Neural crest cell (in vitro differentiated cells): ENCODE measurements at places on chromosomes 6 and 20.

GRCh38 chr6:26243132-26243531 is 121.9 kb upstream of the BTN3A2 start:
- DNase-seq: no peak

- no peak for DNase-seq
Measured at GRCh38 chr6:71808865-71809264, 77.5 kb upstream of the RIMS1 start.

DNA sequence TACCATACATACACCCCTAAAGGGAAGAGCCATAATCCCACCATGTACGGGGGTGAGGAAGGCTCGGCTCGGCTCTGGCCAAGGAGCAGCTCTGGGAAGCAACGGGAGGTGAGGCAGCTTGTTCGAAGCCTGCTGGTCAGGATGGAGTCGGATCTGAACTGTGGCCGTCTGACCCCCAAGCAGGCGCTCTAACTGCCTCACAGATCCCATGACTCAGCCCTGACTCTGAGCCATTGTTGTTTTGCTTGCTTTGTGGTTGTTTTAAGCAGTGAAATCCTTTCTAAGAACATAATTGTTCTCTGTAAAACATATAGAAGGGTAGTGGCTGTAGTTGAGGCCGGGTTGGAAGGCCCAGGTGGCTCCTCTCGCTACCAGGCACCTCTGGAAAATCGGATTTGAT is 10.9 kb downstream of the C6orf132 start:
- DNase-seq: no peak

- no peak for DNase-seq
Measured at GRCh38 chr6:128336436-128337095, 183.8 kb downstream of the PTPRK start.

DNA sequence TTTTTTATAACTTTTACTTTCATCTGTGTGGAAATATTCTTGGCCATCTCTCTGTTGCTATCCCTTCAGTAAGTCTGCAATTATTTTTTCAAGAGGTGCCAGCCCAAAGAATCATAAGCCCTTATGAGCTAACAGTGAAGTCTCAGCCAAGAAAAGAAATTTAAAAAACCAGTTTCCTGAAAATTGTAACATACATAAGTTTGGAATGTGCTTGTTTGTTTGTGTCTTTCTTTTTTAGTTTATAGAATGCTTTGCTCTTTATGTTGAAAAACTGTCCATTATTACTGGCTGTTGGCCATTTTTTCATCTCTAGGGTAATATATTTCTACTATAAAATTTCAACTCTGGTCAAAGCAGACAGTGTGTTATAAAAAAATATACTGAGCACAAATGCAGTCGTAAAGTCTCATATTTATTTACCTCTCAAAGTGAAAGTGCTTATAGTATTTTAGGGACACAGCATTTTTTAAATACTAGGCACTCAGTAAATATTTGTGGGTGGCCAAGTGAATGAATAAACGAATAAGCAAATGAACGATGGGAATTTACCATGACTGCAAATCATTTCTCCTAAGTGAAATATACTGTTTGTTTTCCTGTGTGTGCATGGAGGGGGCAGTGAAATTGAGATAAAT is 659.7 kb downstream of the KIF16B start:
- no peak for DNase-seq

DNA sequence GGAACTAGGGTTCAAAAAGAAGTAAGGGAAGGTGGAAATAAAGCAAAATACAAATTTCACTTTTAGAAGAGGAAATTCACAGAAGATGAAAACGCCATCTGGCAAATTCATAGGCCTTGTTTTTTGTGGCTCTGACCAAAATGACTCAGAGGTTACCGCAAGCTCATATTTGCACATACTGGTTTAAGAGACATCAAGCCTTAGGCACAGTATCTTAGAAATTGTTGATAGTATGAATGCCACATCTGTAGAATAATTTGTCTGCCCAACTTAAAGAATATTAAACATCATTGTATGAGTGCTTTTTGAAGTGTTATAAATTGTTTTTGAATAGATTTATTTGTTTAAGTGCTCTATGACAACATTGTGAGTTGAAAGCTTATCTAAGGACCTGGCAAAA is 10.6 kb downstream of the TAAR1 start:
- no peak for DNase-seq

DNA sequence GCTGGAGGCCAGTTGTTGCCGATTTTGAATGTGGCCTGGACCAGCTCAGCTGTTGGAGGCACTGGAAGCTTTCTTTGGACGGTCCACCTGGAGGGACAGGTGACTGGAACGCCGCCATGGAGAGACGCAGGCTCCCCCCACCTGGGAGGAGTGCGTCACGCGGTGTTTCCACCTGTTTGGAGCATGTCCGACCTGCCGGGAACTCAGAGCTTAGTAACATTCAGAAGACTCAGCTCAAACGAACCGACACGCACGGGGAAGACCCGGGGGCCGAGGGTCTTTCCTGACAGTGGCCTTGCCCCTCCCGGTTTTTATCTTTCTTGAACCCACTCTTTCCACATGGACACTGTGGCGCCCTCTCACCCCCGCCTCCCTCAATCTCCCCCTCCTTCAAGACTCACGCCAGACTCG is 141.6 kb downstream of the SMOC2 start:
- no peak for DNase-seq

DNA sequence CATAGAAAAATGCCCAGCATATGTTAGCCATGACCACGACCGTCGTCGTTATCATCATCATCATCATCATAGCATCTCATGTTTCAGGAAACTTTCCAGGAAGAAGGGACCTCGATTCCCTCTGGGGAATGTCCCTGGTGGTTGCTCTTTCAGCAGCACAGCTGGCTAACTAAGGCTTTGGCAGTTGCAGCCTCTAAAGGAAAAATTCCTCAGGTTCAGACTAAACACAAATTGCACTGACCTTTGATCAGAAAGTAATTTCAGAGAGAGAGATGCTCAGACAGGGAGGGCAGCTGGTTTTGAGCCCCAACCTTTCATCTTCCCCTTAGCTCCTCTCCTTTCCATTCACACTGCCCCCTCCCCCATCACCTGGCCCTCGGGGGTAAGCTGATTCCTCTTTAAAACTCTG is 5.6 kb upstream of the CFB start:
- no peak for DNase-seq

- no peak for DNase-seq
Measured at GRCh38 chr20:40688129-40689099, 622 bp downstream of the MAFB start.

DNA sequence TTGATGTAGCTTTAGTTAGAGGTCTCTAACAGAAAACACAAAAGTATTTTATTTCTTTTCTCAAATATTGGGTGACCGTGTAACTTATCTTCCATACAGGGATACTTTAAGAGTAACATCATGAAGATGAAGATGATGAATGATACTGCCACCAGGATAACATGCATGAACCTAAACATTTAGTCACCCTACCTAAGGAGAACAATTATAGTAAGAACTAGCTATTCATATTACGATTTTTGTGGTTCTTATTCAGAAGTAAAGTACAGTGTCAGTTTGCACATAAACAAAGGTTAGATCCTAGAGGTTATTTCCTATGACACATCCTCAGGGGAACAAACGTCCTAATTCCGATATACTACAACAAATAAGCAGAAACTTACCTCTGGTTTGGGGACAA is 21.0 kb downstream of the CLDN20 start:
- no peak for DNase-seq

DNA sequence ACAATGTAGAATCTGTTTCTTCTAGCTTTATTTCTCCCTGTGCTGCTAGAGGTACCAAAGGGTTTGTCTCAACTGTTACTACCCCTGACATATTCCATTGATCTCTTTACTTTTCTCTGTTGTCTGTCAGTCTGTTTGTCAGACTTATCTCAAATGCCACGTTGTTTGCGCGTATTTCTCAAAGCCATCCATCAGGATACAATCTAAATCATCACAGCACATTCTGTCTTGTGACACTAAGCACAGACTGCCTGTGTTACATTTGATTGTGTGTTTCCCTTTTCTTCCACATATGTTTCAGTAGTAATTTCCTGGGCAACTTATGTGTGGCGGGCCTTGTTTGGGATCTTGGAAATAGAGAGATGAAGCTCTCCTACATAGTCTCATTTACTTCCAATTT is 30.2 kb upstream of the SERINC3 start:
- no peak for DNase-seq

- no peak for DNase-seq
Measured at GRCh38 chr20:49916146-49917002, 1.0 kb upstream of the SPATA2 start.

DNA sequence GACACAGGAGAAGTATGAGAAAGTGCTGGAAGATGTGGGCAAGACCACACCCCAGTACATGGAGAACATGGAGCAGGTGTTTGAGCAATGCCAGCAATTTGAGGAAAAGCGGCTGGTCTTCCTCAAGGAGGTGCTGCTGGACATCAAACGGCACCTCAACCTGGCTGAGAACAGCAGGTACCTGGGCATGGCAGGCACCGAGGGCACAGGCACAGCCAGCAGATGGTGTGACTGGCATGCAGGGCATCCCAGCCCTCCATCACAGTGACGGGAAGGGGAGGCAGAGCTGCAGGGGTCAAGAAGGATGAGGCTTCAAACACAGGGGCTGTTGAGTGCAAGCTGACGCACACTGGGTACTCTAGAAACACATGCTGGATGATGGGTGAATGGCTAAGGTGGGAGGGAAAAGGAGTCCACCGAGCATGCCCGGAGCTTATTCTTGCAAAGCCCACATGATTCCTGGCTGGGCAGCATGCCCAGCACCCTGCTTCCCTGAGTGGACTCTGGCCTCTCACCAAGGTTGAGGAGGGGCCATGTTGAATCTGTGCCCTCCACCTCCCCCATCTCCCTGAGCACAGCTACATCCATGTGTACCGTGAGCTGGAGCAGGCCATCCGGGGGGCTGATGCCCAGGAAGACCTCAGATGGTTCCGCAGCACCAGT is 26.3 kb downstream of the SPDEF start:
- no peak for DNase-seq

- DNase-seq: no peak
Measured at GRCh38 chr20:62968378-62969178, 16.1 kb downstream of the SLC17A9 start.

DNA sequence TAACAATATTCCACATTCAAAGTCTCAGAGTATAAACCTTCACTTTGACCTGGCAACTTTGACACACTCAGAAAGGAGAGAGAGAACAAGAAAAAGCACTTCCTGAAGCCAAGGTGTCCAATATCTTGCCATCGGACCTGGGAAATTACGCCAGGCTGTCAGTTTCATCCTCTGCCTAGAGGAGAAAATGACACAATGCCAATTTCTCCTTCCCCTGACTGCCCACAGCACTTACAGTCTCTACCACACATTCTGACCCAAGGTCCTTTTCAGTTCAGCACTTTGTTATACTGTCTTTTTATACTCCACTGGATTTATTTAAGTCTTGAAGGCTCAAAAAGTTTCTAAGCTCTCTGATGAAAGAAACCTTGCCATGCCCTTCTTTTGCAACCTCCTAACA is 250.4 kb downstream of the GMPR start:
- no peak for DNase-seq

GRCh38 chr6:102766963-102767362 is 1373.5 kb downstream of the GRIK2 start:
- no peak for DNase-seq

DNA sequence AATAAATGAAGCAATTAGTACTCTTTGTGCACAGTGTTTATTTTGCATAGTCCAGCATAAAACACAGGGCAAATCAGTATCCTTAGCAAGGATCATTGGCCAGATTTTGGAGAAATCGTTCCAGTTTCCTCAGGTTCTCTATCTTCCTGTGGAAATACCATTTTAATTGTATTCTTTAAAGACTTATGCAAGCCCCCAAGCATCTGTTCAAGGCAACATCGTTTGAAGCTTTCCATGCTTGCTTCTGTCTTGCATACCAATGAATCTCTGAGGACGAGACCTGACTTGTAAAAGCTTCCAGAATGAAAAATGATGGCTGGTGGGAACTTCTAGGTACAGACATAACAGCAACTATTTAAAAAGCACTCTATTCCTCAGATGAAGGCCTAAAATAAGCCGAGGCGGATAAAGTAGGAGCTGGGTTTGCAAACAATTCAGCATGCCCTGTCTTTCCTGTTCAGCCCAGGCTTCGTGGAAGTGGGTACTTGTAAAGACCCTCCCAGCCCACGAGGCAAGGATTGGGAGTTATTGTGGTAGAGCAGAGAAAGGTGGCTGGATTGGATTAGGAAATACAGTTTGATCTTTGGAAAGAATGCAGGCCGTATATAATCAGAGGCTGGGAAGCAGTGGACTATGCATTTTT is 21.6 kb downstream of the NRSN1 start:
- DNase-seq: no peak

GRCh38 chr6:106972500-106972899 is 2.0 kb downstream of the CD24 start:
- DNase-seq: peak; percentile 12

GRCh38 chr6:139640448-139640847 is 266.0 kb upstream of the CITED2 start:
- no peak for DNase-seq

DNA sequence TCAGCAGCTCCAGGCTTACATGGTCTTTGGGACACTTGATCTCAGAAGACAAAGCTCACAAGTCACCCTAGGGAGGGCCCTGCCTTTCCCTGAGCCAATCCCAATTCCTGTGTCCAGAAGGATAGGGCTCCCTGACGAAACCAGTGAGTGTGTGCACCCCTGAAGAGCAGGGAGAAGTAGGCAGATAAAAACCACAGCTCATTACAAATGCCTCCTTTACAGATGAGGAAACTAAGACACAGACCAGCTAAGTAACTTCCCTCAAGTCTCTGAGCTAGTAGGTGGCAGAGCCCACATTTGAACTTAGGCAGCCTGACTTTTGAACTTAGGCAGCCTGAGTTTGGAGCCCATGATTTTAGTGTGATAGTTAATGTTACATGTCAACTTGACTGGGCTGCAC is 6.7 kb upstream of the ZFAND3 start:
- no peak for DNase-seq

DNA sequence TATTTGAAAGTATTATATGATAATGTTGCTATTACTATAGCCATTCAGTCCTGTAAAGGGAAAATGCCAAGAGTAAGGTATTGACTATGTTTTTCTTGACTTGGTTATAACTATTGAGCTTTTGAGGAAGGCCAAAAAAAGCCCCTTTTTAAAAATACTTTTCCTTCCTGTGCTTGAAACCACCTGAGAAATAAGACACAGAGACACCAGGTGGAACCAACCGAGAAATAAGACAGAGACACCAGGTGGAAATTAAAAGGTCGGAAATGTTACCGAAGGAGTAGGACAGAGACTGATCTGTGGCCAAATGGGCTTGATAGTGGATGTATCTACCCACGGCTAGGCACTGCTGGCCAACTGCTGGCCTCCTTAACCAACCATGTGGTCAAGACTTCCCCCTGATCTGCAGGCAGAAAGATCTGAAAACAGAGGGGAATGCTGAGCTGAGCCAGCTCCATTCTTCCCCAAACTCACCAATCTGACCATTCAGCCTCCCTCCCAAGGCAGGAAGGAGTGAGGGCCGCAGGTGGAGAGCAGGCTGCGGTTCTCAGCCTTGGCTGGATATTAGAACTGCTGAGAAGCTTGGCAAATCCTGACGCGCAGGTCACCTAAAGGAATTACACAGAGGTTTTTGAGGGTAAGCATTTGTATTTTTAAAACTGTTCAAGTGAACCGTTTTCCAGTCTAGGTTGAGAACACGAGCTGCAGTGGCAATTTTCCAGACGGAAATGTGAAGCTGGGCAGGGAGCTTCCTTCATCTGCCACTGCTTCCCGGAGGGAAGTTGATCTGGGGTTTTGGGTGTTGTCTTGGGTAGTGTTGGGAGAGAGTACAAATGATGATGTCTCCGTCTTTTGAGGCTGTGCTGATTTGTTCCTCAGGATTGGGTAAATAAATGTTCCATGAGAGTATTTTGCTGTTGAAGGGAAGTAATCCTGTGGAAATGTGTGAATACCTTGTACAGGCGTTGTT is 121.7 kb upstream of the EXOC2 start:
- no peak for DNase-seq
